ENCODE measurements at places on chromosomes 7 and 10.

DNA sequence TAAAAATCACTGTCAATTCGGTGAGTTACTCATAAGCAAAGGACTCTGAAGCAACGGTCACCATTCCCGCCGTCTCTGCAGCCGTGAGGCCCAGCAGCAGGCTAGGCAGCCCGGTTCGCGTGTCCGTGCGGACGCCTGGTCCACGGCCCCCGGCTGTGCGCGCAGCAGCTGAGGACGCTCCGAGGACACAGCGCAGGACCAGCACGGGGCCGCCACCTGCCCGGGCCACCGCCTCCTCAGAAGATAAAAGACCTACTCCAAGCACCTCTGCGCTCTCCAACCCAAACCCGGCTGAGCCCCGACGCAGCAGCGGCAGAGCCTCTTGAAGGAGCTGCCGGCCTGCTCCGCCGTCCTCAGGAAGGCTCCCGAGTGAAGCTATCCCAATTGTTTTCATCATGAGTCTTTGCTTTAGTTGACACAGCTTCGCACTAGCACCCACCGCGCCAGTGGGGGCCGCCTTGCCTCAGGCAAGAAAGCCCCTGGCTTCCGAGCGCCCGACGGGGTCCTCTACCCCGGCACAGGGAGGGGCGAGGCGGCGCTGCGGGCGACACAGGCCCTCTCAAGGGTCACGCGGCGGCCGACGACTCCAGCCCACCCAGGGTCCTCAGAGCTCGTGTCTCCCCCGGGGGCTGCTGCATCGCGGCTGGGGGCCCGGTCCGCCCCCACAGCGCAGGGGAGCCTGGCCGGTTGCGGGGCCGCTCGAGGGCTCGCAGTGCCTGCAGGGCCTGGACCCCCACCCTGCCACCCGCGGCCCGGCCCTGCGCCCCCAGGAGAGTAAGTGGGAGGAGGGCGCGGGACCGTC, 16.9 kb upstream of the GPR146 start:
- peak; percentile 48 for DNase-seq

DNA sequence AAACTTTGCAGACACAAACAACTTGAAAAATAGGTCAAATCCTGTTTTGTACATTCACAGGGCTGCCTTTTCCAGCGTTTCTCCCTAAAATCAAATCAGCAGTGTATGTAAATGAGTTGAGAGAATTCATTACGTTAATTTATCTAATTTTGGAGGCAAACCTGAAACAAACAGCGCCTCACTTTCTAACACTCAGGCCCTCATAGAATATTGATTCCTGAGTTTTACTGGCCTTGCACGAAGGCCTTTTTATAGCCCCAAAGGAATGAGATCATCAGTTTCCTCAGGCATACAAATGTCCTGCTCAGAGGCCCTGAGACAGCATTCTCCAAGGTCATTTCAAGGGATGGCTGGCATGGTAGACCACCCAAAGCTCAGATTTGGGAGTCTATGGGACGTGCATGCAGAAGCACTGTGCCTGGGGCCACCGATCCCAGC, 131.7 kb upstream of the CHST15 start:
- DNase-seq: no peak

DNA sequence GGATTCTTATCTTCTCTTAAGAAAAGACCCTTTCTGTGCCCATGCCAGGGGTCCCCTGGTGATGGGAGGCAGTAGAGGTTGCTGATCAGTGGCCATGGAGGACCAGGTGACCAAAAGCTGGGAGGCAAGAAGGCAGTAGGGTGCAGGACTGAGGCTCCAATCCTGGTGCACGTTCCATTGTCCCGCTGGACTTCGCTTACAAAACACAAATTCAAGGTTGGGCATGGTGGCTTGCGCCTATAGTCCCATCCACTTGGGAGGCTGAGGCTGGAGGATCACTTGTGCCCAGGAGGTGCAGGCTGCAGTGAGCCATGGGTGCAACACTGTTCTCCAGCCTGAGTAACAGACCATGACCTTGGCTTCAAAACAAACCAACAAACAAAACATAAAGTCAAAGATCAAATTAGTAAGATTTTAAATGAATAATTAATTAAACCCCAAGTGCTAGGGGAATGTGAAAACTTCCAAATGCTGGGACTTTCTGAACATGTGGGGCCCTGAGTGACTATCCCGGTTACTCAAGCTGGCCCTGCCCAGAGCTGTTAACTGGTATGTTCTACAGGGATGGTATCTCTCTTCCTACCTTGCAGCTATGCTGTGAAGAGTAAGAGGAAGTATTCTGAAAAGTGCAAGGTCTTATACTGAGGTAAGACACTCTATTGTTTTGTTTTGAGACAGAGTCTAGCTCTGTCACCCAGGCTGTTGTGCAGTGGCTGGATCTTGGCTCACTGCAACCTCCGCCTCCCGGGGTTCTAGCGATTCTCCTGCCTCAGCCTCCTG, 97.6 kb downstream of the LYZL2 start:
- DNase-seq: no peak

DNA sequence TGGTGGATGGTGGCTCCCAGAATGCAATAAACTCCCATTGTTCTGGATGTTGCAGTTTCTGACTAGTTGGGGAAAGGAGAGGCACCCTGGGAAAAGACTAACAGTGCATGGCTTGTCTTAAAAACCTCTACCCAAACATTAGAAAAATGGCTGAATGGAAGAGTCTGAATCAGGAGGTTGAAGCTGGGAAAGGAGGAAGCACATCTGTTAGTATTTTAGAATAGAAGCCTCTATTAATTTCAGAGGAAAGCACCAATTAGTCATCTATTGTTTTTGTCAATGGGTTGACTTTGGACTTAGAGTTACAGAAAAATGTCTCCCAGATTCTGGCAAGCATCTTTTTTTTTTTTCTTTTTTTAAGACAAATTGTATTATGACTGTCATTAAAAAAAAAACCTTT, 56.1 kb upstream of the ELMO1 start:
- no peak for DNase-seq

GRCh38 chr7:148699024-148699781, 500 bp downstream of the CUL1 start:
- DNase-seq: peak; percentile 39

DNA sequence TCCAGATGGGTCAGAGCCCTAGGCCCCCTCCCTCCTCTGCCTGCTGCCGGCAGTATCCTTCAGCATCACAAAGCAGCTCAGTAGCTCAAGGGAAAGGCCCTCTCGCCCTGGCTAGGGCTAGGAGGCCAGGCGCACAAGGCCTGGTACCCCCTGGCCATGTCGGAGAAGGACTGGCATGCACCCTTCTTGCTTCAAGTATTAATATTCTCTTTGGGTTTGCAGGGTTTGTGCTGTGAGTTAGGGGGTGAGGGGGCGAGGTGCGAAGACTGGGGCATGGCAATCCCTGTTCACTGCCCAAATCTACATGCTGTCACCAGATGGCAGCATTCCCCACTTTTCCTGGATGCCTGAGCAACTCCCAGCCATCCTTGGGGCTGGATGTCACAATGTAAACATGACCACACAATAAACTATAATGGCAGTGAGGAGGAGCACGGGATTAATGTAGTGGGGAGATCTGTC, 105.2 kb downstream of the NEURL1 start:
- peak; percentile 79 for DNase-seq

- DNase-seq: no peak
Observed at GRCh38 chr7:88091988-88092675, 127.7 kb downstream of the SRI start.

GRCh38 chr7:87171282-87171934, 19.2 kb downstream of the DMTF1 start:
- no peak for DNase-seq

DNA sequence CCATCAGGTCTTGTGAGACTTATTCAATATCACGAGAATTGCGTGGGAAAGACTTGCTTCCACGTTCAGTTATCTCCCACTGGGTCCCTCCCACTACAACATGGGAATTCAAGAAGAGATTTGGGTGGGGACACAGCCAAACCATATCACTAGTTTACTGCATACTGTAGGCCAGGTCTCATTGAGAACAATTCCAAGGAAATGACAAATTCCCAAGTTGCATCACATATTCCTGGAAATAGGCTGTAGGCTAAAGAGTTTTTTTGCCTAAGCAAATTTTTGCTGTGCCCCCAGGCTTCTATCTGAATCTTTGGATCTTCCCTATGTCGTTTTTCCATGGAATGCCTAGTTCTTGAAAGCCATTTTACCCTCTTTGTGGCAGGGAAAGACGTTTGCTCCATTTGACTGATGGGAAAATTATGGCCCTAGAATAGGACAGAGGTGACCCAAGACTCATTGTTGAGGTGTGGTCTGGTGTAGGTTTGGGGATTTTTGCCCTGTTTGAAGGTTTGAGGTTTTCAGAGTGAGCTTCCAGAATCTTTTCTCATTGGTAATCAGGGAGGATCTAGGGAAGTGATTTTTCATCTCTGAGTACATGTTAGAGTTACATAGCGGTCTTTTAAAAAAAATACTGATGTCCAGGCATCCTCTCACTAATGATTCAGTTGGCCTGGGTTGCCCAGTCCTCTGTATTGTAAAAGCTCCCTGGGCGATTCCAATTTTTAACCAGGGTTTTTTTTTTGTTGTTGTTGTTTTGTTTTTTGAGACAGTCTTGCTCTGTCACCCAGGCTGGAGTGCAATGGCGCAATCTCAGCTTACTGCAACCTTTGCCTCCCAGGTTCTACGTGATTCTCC, 44.4 kb downstream of the TACR2 start:
- DNase-seq: peak; percentile 97

GRCh38 chr7:74527842-74528241, 74.1 kb downstream of the GTF2IRD1 start:
- DNase-seq: no peak

DNA sequence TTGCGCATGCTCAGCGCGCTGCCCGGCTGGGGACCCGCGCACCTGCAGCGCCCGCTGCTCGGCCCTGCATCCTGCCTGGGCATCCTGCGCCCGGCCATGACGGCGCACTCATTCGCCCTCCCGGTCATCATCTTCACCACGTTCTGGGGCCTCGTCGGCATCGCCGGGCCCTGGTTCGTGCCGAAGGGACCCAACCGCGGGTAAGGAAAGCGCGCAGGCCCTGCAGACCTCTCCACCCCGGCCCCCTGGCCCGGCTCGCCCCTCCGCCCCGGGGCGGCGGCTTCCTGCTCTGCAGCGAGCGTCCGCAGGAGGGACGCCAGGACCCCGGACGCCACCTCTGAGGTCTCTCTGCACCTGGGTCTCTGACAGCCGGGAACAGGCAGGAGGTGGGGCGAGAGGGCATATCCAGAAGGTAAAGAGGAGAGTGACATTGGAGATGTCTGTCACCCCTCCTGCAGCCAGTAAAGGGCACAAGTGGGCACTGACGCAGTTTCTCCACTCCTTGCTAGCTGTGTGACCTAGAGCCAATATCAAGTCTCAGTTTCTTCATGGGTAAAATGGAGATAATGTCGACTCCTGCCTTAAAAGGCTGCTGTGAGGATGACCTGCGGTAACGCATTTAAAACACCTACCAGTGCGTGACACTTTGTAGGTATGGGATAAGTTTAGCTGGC, 338 bp downstream of the ATP6V0E2 start:
- no peak for DNase-seq

DNA sequence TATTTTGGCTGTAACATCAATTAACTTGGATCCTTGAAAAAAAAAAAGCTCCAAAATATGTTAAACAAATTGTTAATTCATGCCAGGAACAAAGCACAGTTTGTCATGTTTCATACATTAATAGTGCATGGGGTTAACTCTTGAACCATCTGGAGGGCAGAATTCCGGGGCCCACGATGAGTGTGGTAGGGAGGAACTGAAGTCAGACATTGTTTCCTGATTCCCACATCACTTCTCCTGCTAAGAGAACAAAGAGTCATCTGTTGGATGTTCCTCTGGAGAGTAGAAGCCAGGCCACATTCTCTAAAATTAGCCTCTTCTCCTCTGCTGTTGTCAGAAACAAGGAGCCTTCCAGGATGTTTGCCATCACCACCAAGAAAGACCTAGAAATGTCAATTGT, 54.6 kb downstream of the TMEM178B start:
- no peak for DNase-seq

Data from fibroblast of the aortic adventitia (primary cell).